MV-4-11 (cell line): ENCODE measurements at places on chromosomes 16 and 17.

DNA sequence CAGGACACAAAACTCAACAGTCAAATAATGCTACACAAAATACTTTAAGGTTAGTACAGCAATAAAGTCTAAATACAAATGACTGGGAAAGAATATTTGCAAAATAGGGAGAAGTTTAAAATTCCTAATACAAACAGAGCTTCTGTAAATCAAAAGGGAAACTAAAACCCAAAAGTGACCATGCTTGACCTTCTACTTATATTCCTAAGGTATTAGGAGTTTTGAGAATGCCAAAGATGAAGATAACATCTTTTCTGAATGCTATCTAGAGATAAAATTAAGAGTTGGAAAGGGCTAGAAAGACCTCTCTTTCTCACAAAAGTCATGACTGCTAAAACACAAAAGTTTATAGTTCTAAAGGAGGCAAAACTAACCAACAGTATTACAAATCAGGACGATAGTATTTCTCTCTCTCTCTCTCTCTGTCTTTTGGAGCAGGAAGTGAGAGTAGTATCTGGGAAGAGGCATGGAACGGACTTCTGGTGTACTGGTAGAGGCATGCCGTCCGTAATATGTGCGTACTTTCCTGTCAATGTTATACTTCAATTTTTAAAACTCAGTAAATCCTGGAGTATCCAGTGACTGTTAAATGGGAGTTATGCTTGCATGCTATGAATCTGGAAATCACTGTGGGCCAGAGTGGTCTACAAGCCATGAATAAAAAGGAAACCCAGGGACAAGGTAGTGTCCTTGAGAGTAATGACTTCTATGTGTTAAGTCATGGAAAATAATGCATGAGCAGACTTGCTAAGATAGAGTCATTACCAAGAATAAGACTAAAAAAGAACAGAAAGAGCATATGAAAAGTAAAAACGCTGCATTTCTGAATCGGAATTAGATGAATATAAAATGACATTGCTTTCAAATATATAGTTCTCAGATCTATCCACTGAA is 49.7 kb upstream of the ANKFY1 start:
- DNase-seq, result peak; percentile 20

DNA sequence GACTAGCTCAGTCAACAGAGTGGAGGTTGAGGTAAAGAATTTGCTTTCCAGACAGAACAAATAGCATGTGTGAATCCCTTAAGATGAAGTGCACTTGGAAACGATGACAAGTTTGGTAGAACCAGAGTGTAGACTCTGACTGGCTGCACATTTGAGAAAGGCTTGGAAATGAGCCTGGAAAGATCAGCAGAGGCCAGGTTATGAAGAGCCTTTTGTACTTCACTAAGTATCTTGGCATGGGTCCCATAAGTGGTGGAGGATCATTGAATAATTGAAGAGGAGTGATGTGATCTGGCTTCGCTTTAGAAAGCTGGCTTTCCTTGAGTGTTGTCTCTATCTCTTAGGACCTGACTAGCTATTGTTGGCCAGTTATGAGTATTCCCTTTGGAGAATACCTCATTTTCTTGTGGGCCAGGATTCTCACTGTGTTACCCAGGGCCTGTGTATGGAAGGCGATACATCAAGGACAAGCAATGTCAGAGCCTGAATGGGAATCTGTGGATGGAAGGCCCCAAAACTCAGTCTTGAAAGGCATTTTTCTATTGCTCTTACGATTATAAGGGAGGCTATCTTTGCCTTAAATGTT is 329.8 kb downstream of the UTP18 start:
- no peak for DNase-seq

GRCh38 chr17:19812407-19812806 is 55.3 kb downstream of the ULK2 start:
- no peak for DNase-seq

DNA sequence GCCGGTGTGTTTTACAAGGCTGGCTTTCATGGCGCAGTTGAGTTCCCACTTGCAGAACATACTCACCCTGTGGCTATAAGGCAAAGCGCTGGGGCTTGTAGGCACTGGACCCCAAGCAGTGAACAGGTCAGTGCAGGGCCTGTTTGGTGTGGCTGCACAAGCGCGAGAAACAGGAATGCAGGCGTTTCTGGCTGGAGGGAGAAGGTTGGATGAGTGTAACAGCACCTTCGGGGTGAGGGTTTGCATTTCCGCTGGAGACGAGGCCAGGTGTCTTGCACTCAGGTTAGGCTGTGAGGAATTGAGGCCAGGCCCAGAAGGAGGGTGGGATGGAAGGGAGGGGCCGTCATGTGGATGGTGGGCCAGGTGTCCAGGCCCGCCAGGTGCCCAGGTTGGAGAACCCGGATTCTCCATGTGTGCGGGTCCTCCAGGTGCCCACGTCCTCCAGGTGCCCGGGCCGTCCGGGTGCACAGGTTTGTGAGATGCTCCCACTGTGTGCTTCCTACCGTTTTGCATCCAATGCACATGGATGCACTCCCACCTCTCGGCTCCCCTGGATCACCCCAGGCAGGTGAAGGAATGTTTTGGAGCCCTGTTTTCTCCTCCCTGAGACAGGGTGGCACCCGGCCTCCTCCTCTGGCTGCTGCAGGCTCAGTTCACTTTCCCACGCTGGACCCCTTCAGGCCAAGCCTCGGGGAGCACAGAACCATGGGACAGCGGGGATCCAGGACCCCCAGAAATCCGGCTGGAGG is 46.0 kb downstream of the SLC7A5 start:
- no peak for DNase-seq

GRCh38 chr17:76458580-76459490 is 5.9 kb upstream of the UBE2O start:
- DNase-seq, result peak; percentile 37

- DNase-seq, result no peak
These were observed 16.0 kb upstream of the RASL10B start for GRCh38 chr17:35715416-35715815.

- DNase-seq, result no peak
These were observed 36.9 kb downstream of the ADGRG5 start for GRCh38 chr16:57579361-57579665.

- no peak for DNase-seq
These were observed 244.2 kb downstream of the SNX29 start for GRCh38 chr16:12220766-12221165.

- no peak for DNase-seq
These were observed at the start of gene SLFN14 for GRCh38 chr17:35560703-35561102. SLFN14 (minus strand) TSS chr17:35560819; CDS start chr17:35558062, 2,757 bp downstream.

GRCh38 chr16:68504066-68504465 is 35.0 kb upstream of the ZFP90 start:
- no peak for DNase-seq

DNA sequence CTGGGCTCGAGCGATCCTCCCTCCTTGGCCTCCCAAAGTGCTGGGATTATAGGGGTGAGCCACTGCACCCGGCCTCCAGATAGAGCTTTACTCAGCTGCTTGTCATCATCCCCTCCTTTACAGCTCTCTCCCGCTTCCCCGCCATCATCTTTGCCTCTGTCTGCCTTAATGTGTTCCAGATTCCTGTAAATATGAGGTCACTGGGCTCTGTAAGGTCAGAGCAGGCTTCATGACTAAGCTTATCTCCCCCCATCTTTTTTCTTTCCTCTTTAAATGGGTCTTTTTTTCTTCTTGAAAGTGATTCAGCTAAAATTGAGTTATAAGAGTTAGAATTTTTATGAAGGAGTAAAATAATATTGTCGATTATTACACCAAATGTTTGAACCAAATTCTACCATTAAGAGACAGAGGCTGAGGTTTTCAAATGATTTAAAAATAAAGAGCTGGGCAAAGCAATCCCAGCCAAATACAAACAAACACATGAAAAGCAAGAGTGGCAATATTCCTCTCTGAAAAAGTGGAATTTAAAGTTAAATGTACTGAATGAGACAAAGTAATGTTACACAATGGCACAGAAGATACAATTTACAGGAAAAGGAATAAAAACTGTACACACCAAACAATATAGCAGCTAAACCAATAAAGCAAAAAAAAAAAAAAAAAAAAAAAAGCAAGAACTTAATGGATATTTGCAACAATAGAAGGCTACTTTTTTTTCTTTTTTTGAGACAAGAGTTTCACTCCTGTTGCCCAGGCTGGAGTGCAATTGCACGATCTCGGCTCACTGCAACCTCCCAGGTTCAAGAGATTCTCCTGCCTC is 62.1 kb downstream of the CRISPLD2 start:
- DNase-seq, result no peak

DNA sequence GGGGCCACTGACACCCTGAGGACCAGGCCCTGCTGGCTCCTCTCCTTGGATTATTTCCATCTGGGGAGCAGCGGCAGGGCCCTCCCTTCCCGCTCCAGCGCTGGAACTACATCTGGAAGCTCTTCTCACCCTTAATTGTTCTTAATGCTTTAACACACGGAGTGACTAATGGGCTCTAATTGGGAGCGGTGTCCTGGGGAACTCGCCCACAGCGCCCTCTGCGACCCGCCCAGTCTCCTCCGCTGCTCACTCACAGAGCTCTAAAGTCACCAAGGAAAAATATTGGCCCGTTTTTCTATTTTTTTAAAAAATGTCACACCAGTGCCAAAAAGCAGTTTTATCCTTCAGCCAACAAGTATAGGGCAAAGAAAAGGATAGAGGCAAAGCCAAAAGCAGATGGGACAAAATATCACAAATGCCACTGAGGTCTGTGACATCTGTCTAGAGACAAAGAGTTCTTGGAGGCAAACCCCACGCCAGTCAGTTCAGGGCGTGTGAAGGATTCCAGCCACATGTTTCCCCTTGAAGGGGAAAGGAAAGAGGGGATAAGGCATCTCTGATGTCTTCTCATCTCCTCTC is 134.7 kb downstream of the RBFOX3 start:
- DNase-seq, result no peak

DNA sequence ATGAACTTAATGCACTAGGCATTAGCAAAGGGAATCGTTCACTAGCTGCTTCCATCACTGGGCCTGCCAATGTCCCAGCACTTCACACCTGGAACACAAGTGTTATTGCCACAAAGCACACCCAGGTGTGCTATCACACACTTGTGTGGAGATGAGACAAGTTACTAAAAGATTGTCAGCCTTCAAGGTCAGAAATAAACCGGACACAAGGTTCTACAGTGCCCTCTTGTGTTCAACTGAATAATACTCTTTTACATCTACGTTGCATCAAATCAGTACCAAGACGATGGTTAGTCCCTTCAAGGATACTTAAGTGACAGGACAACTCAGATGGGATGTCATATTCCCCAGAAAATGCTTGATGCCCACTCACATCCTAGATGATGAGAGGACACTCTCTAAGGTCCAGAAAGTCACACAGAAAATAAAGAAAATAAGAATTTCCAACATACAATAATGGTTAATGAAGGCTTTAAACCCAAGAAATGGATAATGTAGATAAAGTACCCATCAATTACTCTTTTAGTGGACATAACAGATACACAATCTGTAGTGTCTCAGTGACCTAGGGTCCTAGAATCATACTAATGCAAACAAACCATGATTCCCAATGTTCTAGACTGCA is 16.4 kb upstream of the GLG1 start:
- peak; percentile 47 for DNase-seq

DNA sequence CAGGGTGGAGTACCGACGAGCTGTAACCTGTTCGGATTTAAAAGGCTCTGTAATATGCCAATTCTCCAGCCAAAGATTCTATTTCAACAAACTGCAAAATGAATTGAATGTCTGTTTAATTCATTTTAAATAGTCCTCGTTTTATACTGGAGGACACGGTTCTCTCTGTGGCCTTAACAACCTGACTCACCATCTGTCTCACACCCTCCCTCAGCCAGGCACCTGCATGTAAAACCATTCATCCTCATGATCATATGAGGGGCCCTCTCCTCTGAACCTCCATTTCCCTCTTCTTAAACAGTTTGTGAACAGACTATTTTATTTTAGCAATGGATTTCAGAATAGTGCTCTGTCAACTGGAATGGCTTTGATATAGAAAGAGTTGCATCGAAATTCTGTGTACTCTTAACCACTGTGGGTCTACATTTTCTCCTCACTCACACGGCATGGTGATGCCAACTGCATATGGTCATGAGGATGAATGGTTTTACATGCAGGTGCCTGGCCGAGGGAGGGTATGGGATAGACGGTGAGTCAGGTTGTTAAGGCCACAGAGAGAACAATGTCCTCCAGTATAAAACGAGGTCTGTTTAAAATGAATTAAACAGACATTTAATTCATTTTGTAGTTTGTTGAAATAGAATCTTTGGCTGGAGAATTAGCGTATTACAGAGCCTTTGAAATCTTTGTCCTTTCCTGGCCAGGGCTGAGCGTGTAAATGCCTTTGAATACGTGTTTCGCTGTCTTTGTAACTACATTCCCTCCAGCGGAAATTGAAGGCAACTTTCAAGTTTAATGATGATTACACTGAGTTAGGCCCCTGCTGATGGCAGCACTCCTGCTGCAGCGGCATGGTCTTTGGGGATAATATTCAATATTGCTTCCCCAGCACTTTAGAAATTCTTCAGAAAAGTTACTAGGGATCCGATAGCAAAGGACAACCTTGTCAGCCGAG is 329.6 kb downstream of the SNX29 start:
- DNase-seq, result no peak

- peak; percentile 78 for DNase-seq
These were observed at the start of gene LDHD for GRCh38 chr16:75116081-75116910. LDHD (minus strand) TSS chr16:75116780; CDS start chr16:75116720, 60 bp downstream.

- no peak for DNase-seq
These were observed 4.9 kb upstream of the HIGD1B start for GRCh38 chr17:44842748-44843147.

- peak; percentile 38 for DNase-seq
These were observed 6.9 kb downstream of the SLC16A3 start for GRCh38 chr17:82235775-82236141.
